ENCODE measurements at places on chromosomes 2 and 18. TPM values are rescaled to one million over a fixed set of nuclear protein-coding genes. Genes with fewer than 3 reads are reported as not detected.

- peak; percentile 14 for DNase-seq
Observed at GRCh38 chr2:164839914-164840457, 1.6 kb downstream of the COBLL1 start.

GRCh38 chr2:177598326-177599138, 206.0 kb downstream of the AGPS start:
- peak; percentile 57 for DNase-seq

Gene ZNF236
- 13.4 TPM for total RNA-seq

GRCh38 chr2:555164-555922, 121.9 kb downstream of the TMEM18 start:
- DNase-seq = no peak

DNA sequence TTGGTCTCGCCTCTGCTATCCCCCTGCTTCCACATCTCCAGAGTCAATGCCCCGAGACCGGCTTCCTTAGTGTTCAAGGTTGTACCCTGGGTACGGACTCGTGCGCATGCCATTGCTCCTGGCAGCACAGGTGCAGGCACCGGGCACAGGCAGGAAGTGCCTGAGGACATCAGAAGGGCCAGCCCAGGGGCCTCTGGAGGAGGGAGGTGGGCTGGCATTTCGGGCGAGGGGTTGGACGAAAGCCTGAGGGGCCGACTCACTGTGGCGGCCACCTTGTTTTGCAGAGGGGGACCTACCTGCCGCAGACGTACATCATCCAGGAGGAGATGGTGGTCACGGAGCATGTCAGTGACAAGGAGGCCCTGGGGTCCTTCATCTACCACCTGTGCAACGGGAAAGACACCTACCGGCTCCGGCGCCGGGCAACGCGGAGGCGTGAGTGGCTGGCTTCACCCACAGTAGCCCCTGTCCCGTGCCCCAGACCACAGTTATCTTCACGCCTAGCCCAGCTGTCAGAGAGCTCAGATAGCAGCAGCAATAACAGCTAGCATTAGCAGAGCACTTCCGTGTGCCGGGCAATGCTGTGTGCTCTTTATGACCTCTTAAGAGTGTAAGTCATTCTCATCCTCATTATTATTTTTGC, 12.5 kb downstream of the ITM2C start:
- no peak for DNase-seq

Gene SNED1
- 0.11 TPM for total RNA-seq

DNA sequence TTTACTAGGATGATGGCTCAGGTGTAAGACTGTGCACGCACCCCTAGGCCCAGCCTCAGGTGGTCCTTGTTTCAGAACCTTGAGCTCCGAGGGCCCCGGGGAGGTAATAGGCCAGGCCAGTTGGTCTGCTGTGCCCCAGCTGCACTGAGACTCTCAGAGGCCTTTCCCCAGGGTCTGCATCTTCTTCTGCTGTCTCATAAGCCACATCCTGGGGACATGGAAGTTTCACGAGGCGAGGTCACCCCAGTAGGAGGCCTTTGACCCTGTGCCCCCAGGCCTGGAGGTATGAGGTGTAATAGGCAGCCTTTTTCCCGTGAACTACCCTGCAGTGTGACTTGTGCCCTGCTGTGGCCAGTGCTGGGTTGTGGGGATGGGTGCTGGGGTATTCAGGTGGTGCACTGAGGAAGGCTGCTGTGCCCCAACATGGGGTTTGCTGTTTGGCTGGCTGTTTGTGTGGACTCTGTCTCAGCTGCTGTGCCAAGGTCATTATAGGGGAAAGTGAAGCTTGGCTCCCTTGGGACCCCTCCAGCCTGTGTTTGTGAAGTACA, 6.9 kb downstream of the OXER1 start:
- DNase-seq = no peak

DNA sequence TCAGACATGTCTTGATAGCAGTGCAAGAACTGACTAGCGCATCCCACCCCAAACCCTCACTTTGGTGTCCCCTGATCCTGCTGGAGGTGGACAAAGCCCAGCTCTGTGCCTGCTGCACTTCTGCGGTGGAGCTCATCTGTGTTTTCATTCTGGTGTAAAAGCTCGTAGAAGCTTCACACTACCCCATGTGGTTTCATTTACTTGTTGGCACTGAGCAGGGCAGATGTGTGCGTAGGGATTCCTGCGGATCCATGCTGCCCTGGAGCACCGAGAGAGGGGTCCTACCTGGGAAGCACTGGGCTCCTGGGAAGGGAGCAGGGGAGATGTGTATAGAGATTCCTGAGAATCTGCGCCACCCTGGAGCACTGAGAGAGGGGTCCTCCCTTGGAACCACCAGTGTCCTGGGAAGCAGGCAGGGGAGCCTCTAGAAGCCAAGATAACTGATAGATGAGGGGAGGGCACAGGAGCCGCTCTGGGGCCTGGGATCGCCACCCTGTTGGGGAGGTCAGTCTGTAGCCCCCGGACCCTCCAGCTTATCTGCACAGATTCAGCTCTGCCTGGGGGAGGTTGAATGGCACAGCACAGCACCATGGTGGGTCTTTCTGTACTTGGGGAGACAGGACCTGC, 106.9 kb upstream of the OTOS start:
- no peak for DNase-seq

- no peak for DNase-seq
Observed at GRCh38 chr2:177923323-177923722, 149.3 kb downstream of the PDE11A start.

GRCh38 chr2:72963423-72964145, 46.3 kb downstream of the EMX1 start:
- no peak for DNase-seq

Gene SERPINB2
- 0.35 TPM for total RNA-seq

DNA sequence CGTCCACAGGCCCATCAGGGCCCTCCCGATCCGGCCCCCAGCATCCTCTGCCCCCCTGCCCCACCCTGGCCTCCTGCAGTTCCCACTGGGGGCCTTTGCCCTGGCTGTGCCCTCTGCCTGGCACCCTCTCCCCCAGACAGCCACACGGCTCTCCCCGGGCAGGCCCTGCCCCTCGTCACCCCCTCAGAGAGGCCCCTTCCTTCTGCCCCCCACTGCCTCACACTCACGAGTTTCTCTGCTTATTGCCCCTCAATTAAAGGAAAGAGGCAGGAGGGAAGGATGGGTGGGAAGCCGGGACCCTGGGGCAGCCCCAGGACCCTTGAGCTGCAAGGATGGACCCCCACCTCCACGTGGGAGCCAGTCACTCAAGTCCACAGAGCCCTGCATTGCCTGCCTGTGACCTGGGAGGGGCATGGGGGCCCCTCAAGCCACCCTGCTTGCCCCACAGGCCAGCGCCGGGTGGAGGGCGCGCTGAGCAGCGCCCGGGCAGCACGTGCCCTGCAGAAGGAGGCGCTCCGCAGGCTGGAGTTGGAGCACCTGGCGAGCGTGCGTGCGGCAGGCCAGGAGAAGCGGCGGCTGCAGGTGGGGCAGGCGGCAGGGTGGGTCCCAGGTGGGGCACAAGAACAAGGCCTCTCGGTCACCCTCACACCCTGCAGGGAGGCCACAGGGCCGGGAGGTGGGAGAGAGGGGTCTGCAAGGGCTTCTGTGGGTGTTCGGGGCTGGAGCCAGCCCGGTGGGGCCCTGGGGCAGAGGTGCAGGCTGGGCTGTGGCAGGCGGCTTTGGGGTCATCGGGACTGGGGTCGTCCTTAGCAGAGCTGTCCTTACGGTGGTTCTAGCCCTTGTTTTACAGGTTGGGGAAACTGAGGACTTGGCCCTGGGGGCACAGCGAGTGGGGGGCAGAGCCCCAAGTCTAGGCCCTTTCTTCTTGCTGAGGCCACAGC, 30.5 kb upstream of the SNED1 start:
- DNase-seq = no peak

Gene NCKAP5
- 14.2 TPM for total RNA-seq

Gene REV1
- 19.1 TPM for total RNA-seq

GRCh38 chr2:9219027-9219445, 12.4 kb downstream of the ASAP2 start:
- DNase-seq = peak; percentile 61

DNA sequence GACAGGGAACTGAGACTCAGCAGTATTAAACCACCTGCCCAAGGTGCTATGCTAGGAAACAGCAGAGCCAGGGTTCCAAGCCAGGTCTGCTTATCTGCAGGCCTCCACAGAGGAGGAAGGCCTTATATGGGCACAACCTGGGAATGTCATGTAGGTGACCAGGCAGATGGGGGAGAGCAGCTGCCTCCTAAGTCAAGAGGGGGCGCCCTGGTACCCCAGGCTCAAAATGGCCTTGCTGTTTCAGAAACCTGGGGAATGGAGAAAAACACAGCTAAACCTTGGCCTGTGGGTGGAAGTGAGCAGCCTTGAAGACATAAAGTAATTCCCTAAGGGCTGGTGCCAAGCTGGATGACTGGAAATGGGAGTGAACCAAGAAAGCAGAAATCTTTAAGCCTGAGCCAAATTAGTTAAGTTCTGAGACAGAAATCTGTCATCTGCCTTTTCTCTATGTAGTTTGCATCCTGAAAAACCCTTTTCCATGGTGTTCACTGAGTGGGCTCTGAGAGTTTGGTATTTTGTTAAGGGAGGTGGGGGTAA, 79.1 kb downstream of the MAPK4 start:
- DNase-seq = no peak

Gene CKAP2L
- 7.7 TPM for total RNA-seq

- DNase-seq = no peak
Observed at GRCh38 chr2:178211943-178212342, 17.6 kb downstream of the OSBPL6 start.

- no peak for DNase-seq
Observed at GRCh38 chr2:6965071-6965795, 48.0 kb downstream of the RNF144A start.

Gene CRYBA2
- not detected for total RNA-seq

- DNase-seq = peak; percentile 33
Observed at GRCh38 chr18:22363867-22364463, 53.8 kb downstream of the CTAGE1 start.

Gene PDCD1
- not detected for total RNA-seq

Gene KCNG2
- total RNA-seq = not detected

DNA sequence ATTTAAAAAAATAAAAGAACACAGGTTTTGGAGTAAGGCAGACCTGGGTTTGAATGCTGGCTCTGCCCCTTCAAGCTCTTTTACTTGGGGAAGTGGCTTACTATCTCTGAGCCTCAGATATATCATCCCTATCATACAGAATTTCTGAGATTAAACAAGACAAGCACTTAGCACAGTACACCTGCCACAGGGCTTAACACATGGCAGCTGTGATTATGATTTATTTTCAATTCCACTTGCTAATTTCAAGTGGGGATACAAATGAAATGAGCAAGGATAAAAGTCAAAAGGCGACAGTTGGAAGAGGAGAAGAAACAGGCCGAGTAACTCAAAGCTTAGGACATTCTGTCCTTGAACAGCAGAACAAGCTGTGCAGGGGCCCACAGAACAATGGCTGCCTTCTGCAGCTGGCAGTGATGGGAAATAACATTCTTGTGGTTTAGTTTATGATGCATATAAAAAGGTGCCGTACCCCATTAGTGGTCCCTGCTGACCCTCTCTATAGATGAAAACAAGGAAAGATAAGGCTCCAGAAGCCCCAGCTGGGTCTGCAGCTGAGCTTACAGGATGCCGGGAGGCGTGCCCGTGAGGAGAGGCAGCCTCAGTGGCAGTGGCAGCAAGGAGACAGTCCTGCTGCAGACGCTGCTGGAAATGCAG, 45.3 kb downstream of the KIF3C start:
- DNase-seq = no peak

DNA sequence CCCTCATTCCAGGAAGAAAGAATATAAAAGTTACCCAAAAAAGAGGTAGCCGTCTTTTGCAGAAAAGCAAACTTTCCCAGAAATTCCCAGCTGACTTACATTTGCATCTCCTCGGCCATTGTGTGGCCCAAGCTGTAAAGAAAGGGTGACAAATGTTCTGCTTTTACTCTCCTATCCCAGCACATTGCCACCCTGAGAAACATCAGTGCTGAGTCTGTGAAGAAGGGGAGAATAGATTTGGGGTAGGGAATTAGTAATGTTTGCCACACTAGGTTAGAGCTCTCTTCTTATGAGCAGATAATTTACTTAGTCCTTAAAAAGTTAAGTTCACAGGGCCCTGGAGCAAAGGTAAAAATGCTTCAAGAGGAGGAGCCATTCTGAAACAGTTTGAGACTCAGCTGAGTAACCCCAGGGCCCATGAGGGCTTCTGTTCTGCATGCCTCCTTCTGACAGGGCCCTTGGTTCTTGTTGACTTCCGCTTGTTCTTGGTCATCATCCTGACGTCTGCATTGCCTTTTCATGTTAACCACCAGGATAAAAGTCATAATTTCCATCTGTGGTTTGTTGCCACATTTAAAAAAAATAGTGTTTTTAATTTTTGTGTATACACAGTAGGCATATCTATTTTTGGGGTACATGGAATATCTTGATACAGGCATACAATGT, 550.7 kb downstream of the RNF144A start:
- no peak for DNase-seq

Gene ICOS
- total RNA-seq = 2.1 TPM

Gene TBR1
- total RNA-seq = not detected

GRCh38 chr18:28018351-28018750, 158.6 kb downstream of the CDH2 start:
- no peak for DNase-seq

- DNase-seq = no peak
Observed at GRCh38 chr2:65103013-65103715, 26.7 kb downstream of the RAB1A start.

Gene KIF3C
- 19.3 TPM for total RNA-seq

Measured in SK-MEL-5 (cell line).